ENCODE measurements at places on chromosomes 2 and 18.

GRCh38 chr2:218003981-218004419, 1.2 kb upstream of the TNS1 start:
- DNase-seq = no peak

DNA sequence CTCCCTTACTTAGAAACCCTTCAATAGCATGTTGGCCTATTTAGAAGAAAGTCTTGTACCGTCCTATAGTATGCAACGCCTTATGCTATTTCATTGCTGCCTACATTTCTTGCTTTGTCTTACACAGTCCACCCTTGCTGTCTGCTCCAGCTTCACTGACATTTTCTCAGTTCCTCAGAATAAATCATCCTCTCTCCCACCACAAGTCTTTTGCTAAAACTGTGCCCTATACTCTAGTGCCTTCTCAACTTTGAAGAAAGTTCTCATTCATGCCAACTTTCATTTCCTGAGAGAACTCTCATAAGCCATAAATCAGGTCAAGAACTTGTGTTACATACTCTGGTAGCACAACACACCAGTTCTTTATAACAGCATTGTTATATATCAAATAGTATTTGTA, 54.3 kb upstream of the COL3A1 start:
- DNase-seq = no peak

DNA sequence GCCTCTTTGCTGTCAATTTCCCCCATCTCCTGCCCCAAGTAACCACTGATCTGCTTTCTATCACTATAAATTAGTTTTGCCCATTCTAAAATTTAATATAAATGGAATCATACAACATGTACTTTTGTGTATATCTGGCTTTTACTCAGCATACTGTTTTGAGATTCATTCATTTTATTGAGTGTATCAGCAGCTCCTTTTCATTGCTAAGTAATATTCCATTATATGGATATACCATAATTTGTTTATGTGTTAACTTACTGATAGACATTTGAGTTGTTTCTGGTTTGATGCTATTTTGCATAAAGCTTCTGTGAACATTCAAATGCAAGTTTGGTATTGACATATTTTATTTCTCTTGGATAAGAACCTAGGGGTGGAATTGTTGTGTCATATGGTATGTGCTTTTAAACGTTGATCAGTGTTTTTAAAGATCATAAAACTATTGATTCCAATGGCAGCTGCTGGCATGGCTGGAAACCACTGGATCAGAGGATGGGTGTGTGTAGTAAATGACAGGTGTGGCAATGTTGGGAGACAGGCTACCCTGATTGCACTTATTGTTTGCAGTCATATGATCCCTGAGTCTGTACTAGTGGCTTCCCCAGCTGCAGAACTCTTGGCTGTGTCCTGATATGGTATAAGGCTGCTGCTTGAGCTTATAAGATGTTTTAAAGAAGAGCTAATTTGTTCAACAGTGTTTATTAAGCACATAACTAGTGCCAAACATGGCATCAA, 75.3 kb downstream of the CYP1B1 start:
- no peak for DNase-seq

DNA sequence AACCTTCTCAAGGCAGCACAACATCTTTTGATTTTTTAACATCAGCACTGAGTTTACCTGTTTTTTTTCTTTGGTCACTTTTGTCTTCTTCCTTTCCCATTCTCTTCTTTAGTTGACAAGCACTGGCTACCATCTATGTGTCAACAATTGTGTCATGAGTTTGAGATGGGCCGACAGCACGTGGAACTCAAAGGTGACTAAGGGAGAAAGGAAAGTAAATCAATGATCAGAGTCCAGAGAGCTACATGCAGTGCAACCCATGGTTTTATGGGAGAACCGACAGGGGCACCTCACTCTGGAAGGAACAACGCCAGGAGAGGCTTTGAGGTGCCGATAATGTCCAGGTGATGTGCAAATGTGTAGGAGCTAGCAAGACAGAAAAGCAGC, 755.5 kb downstream of the RNF144A start:
- peak; percentile 17 for DNase-seq

GRCh38 chr2:31230751-31231150, 3.2 kb upstream of the EHD3 start:
- no peak for DNase-seq

DNA sequence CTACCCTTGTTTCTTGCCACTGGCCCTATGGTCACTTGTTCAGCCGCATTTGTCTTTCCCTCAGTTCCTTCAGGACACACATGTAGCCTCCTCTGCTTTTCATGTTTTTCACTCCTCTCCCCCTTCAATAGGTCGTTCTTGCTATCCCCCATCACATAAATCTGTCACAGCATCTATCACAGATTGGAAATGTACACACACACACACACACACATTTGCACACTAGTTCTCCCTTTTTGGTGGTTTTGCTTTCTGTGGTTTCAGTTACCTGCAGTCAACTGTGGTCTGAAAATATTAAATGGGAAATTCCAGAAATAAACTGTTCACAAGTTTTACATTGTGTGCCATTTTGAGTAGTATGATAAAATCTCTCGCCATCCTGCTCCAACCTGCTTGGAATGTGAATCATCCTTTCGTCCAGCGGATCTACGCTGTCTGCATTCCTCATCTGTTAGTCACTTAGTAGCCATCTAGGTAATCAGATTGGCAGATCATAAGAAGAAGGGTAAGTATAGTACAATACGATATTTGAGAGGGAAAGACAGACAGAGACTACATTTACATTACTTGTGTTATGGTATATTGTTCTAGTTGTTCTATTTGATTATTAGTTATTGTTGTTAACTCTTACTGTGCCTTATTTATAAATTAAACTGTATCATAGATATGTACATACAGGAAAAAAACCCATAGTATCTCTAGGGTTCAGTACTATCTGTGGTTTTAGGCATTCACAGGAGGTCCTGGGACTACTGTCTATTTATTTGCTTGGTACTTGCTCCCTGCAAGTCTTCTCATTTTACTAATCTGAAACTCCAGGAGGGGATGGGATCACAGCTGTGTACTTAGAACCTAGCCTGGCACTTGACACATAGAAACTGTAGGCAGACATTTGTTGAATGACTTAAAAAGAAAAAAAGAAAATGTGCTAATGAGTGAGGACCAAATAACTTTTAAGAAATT, 86.1 kb upstream of the PNPT1 start:
- no peak for DNase-seq

DNA sequence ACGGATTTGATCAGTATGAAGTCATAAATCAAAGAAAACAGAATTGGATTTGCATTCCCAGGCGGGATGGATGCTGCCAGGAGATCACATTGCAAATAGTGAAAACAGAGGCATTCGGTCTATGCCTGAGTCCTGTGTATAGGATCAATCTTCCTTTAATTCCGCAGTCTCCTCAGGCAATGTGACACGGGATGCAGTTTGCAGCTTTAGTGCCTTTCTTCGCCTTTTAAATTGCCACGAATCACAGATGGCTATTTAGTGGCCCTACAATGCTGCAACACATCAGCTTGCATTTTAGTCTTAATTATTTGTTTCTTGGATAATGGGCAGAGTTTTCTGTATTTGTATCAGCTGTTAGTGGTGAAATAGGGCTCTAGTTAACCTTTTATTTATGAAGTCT, 6.8 kb downstream of the ADCYAP1 start:
- no peak for DNase-seq

- no peak for DNase-seq
Observed at GRCh38 chr2:47031909-47032668, 116.5 kb upstream of the MCFD2 start.

DNA sequence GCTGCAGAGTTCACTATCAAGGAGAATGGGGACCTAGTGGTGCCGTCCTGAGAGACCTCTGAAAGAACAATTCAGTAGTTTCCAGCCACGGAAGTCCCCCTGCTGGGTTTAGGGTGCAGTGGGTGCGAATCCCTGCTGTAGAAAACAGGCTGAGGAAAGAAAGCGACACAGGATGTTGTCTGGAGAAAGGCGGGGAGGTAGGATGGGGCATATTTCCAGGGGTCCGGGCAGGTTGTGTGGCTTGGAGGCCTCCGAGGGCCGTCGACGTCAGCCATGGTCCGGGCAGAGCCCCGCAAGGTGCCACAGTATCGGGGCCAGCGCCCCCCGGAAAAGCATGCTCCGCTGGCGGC, 807 bp upstream of the CREB1 start:
- peak; percentile 69 for DNase-seq

Measured in stimulated activated CD4-positive, alpha-beta T cell treated with anti-CD3 and anti-CD28 coated beads, Interleukin-4, amount 100 ng/mL, for 24 hours (primary cell).